LNCaP clone FGC (cell line): ENCODE measurements at places on chromosomes 11 and 22.

DNA sequence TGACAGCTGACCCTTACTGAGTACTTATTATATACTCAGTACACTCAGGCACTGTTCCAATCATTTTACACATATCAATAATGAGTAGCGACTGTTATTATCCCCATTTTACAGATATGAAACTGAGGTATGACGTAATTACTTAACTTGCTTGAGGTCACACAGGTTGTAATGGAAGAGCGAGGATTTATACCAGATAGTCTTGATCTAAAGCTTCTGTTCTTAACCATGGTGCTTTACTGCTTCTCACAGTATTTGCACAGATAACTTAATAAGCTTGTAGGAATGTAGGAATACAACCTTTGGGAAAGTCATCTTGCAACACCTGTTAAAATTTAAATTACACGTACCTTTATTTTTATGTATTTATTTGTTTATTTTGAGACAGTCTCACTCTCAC is 31.7 kb upstream of the TMEM135 start:
- peak; percentile 77 for DNase-seq

DNA sequence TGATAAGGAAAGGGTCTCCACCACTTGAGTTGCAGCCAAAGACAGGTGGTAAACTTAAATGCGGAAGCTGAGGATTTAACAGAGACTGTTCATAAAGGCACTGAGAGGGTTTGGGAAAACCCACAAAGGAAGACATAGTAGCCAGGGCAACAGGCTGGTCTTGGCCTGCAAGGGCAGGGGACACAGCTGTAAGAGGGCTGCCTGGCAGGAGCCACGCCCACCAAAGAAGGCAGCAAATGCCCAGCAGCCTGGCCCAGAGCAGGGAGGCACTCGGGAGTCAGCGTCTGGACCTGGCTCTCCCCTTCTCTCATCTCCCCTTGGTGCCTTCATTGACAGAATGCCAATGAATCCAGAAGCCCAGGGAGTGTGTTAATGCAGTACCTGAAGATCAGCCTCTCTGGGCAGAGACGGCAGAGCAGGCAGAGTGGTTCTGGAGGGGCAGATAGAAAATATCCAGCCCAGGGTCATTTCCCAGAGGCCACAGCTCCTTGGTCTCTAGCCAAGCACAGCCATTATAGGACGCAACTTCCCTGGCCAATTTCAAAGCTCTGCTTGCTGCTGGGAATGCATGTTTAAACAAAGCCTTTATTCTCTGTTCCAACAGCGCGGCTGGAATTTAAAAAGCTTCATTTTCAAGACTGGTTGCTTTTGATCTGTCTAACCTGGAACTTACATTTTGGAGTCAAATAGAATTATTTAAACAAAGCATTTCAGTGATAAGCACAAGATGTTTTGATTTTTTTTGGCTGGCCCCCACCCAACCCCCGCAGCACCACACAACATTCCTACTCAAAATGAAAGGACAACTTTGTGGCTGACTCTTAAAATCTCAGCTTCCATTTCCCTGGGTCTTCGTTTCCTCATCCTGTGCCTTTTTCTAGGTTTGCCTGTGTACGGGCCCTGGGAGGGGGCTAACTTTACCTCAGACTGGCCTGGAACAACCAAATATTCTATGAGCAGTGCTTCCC is 125.6 kb upstream of the LMO1 start:
- no peak for DNase-seq

- DNase-seq = no peak
Observed at GRCh38 chr11:23283666-23284065, 423.4 kb upstream of the CCDC179 start.

GRCh38 chr11:117302228-117302627 is 11.1 kb downstream of the BACE1-AS start:
- DNase-seq = no peak

- DNase-seq = no peak
Observed at GRCh38 chr22:34225278-34225677, 305.0 kb upstream of the LARGE1 start.
